ENCODE measurements at places on chromosomes 3 and 15.

- peak; percentile 75 for DNase-seq
Observed at GRCh38 chr3:11720304-11720898, 76.7 kb upstream of the VGLL4 start.

DNA sequence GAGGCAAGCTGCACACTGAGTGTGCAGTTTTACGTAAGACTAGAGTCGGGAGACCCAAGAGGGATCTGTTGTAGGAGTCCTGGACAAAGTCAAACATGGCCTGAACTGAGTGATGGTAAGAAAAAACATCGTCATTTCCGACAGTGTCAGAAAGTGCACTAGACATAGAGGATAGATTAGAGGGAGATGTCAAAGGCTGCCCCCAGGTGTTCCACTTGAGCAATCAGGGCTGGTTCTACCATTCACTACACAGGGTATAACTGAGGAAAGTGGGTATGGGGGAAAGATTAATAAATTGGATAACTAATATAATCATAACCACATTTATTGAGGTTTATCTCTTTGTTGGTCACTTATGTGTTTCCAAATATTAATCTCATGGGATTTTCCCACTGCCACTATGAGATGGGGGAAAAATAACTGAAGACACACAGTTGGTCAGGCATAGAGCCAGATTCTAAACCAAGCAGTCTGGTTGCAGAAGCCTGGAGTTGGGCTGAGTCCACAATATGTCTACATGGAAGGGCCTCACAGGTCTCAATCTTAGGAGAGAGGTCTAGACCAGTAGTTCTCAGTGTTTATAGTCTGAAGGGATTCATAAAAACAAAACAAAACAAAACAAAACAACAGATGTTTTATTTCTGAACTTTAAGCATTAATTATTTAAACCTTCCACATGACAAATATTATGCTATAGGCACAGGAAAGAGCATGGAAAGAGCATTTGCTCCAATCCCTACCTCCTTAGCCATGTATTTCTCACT is 766.5 kb downstream of the NTRK3 start:
- peak; percentile 7 for DNase-seq

DNA sequence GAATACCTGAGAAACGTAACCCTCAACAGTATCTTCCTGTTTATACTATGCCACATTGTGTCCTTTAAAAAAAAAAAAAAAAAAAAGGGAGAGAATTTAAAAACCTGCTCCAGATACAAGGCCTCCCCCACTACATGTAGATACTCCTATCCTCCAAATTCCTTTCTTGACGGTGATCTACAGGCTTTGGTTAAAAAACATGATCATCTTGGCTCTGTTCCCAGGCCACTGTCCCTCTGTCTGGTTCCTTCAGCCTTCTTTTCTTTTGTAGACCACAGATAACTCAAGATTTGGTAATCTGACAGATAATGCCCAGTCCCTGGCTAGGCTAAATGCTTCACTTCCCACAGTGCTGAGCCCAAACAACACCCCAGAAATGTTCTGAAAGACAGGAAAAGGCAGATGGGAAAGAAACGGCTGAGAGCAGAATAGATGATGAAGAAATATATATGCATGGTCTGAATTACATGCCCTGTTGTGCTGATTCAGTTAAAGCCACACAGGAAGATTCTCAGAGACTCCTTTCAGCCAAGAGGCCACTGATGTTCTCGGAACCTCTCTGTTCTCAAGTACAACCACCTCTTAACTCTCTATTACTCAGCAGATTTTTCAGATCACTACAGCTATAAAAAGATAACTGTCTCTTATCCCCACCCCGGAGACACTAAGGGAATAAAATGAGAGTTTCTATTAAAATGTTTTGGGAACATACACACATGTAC is 48.3 kb downstream of the NPTN start:
- DNase-seq = peak; percentile 28

DNA sequence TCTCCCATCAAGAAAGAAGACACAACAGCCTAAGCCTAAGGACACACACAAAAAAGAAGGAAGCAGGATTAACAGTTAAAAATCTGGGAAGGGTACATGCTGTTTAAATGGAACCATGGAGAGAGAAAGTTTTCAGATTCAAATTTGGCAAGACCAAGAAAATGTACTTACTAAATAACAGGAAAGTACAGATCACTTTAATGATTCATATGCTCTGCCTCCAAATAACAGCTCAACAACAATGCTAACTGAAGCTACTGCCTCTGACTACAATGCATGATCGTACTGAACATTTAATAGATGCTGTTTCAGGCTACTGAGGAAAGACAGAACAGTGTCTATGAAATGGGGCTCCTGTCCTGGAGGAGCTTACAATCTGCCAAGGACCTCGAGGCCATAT is 8.4 kb upstream of the NMB start:
- no peak for DNase-seq

- no peak for DNase-seq
Observed at GRCh38 chr15:70197318-70197944, 99.7 kb upstream of the TLE3 start.

GRCh38 chr3:152405915-152406802 is 137.4 kb downstream of the MBNL1 start:
- DNase-seq = peak; percentile 92

DNA sequence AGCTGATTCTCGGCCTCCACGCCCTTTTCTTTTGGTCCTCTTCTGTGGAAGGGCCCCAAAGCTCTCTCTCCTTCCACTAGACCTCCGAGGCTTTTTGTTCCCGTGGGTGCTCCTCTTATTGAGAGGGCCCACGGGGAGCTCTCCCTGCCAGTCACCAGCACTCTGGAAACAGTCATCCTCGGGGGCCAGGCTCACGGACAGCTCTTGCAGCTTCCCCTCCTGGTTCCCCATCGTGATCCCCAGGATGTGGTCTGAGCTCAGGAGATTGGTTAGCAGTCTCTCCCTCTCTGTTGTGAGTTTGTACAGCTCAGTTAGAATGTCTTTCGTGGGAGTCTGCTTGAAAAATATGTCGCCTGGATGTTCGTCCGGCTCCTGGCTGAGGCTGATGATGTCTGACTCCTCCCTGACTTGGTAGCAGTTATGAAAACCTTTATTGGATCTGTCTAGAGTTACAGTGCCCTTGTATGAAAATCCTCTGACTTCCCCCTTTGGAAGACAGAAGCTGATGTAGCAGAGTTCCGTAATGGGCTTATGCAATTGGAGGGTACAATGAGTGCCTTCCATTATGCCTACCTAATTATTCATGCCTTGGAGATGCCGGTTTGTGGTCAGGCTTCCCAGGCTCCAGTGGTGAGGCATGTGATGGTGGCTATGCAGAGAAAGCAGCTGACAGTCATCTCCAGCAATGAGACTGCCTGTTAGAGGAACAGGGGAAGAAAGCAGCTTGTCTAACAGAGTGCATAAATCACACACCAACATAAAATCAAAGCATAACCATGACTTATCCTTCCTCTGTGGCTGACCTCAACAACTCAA is 40.0 kb downstream of the FMN1 start:
- DNase-seq = peak; percentile 88

- DNase-seq = peak; percentile 42
Observed at GRCh38 chr15:33547876-33548275, 237.1 kb downstream of the RYR3 start.

GRCh38 chr3:138031536-138031935 is 21.6 kb downstream of the CLDN18 start:
- no peak for DNase-seq

- no peak for DNase-seq
Observed at GRCh38 chr15:79065706-79066376, 24.7 kb downstream of the RASGRF1 start.

- peak; percentile 51 for DNase-seq
Observed at GRCh38 chr3:22231061-22231460, 480.1 kb upstream of the ZNF385D start.

GRCh38 chr15:66235866-66236265 is 17.7 kb downstream of the MEGF11 start:
- DNase-seq = no peak

DNA sequence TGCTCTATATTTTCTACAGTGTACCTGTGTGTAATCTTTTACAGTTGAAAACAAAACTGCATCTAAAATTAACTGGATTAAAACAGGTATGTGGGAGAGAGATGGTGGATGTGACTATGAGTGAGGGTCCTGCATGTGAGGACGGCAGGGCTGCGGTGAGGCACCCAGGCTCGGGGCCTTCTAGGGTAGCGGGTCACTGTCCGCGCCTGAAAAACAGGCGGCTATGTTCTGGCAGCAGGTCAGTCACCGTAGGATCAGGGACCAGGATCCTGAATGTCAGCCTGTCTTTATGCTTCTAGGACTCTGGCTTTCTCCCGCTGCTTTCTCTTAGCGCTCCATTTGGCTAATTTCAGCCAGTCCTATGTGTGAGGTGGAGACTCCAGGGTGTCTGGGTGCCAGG is 12.6 kb downstream of the TMEM40 start:
- DNase-seq = no peak

DNA sequence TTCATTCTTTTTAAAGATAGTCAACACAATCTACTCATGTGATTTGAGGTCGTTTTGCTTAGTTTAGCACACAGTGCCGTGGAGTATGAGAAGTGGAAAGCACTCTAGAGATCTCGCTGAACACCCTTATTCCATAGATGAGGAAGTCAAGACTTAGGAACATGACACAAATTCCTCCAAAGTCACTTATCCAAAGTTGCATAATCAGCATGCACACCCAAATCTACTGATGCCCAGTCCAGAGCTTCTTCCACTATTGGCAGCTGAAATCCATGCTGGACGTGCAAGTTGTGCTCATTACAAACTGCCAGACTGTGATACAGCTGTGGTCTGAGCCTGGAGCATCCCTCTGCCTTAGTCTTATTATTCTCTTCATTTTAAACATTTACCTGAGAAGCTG is 83.5 kb upstream of the ZNF280D start:
- DNase-seq = no peak

DNA sequence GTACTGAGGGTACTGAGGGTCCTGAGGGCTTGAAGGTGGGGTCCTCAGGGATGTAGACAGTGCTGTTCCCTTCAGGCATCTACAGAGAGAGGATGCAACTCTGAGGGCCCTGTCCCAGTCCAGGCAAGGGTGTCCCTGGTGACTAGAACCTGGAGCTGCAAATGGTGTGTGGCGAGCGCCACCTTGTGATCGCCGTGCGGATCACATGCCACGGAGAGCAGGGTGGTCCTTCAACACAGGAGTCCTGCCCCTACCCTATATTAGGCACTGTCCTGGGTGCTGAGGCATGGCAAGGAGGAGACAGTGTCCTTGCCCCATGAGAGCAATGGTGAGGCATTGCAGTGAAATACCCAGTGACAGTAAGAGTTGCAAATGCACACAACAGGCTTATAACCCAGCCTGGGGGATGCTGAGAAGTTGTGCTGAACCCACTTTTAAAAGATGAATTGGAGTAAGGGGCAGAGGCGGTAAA is 23.6 kb downstream of the RHCG start:
- peak; percentile 37 for DNase-seq

Measured in fibroblast of upper back skin (primary cell).